NCI-H2029 (cell line): ENCODE measurements at places on chromosomes 2 and 18.

DNA sequence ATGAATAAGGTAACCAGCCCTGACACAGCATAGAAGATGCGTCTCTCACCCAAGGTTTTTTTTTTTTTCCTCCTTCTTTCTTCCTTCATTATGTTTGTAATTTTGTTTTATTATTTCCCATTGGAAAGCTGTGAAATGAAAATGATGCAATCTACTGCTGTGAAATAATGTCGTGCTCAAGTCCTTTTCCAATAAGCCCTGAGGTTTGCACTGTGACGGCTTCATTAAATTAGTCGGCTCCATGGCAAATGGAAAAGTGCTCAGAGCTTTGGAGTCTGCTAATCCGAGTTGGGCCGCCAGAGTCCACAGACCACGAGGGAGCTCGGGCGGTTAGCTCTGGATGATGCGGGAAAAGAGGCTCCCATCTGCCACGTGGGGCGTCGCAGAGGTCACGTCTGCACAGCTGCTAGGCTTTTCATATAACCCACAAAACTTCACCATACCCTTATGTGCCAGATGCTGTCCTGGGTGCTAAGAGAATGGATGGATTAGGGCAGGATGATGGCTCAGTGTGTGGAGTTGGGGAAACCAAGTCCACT lies 92.3 kb upstream of the CAPN13 start:
- DNase-seq = no peak

DNA sequence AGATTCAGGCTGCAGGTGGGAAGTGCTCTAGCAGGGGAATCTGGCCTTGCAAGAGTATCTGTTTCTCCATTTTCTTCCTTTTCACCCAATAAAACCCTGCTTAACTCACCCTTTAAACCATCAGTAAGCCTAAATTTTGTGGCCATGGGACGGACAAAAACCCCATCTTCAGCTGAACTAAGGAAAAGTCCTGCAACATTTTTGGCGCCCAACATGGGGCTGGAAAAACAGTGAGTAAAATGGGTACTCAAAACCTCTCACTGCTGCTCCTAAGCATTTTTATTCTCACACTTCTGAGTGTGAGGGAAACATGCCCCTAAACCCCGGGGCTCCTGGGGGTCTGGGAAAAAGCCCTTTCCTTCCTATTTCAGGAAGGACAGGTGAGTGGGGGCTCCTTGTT lies 414.3 kb downstream of the ZNF804A start:
- no peak for DNase-seq

DNA sequence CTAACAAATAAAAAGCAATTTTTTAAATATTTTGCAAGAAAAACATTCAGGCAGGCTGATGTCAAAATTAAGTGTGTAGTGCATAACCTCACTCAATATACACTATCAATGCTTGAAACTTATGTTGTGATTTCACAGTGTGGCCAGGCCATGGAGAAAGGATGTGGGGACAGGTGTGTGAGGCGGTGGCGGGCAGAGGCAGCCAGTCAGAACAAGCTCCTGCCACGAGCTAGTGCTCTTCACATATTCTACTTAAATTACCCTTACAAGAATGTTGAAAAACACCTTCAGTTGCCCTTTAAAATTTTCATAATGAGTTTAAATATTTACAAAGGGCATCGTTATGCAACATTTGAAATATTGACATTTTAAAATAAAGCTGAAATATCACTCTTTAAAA lies 43.2 kb downstream of the CYB5A start:
- DNase-seq = no peak

DNA sequence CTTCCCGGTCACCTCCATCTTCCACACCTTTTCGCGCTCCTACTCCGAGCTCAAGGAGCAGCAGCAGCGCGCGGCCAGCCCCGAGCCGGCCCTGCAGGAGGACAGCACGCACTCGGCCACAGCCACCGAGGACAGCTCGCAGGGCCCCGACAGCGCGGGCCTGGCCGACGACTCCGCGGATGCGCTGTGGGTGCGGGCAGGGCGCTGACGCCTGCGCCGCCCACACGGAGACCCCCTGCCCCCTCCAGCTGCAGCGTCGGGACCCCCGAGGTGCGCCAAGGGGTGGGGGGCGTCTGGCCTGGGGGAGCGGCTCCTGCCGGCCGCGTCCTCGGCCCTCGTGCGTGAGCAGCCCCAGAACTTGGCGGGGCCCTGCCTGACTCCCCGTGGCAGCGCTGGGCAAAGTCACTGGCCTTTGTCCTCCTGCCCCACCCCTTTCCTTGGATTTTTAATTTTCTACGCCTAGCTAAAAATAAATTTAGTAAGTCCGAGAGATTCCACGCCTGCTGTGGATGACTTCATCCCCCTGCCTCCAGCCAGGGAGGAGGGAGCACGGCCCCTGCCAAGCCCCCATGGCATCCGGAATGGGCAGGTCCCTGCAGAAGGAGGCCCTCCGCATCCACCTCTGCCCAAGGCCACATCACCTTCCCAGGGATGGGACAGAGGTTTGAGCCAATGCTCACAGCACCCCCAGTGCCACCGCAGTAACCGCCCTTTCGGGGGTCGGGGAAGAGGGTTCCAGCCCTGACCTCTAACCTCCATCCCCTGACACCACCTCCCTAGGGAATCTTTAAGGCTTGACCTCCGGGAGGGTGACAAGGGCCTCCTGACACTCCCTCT lies 51.6 kb downstream of the SLC66A2 start:
- no peak for DNase-seq

GRCh38 chr2:158478237-158478636 lies 21.5 kb downstream of the PKP4 start:
- DNase-seq = no peak

GRCh38 chr2:39513641-39514094 lies 76.6 kb upstream of the MAP4K3 start:
- no peak for DNase-seq
